D341Med (cell line): ENCODE measurements at places on chromosomes 13 and 19.

GRCh38 chr19:48613852-48614435, 932 bp downstream of the FAM83E start:
- peak; percentile 53 for DNase-seq

GRCh38 chr19:6590258-6590826, 608 bp downstream of the CD70 start:
- DNase-seq, result peak; percentile 63

- DNase-seq, result no peak
Measured at GRCh38 chr13:107461751-107462150, 753.6 kb downstream of the LIG4 start.

DNA sequence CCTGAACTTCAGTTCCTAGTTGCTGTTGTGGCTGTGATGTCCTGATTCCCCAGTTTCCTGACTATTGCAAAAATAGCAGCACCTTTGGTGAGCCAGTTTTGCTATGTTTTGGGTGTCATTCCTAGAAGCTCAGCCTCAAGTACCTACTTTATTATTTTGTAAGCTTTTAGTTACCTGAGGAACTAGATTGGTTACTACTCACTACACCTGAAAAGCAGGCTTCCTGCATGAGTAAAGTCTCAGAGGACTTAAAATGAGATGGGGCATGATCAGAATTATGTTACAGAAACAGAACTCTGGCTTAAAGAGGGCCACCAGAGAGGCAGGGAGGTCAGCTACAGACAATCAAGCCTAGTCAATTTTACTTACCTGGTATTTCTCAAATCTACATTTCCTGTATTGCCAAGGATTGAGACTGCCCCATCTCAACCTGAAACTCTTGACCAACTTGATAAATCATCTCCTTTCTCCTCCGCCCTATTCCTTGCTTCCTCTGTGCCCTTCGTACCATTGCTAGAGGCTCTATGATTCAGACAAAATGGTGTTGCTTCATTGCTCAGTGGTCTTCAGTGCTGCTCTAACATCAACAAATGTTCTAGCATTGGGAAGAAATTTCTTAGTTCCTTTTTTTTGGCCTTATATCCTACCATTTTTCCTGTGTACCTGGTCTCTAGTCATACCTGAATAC, 58.9 kb downstream of the RAP2A start:
- no peak for DNase-seq

- DNase-seq, result no peak
Measured at GRCh38 chr13:109781384-109782065, 4.9 kb downstream of the IRS2 start.

DNA sequence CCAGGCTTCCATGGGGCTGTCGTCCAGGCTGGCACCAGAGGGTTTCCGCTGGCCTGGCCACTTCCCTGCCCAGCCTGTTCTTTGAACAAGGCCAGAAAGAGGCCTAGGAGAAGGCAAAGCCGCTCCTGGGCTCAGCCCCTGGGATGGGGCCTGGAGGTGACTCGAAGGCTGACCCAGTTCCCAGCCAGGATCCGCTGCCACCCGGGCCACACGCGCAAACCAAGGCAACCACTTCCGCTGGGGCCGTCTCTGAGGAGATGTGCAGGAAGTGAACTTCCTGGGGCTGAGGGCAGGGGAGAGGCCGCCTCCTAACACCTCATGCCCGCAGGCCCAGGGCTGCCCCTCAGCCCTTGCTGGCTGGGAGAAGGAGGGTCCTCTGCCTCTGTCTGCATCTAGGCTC, 15.2 kb downstream of the PLEKHF1 start:
- no peak for DNase-seq

DNA sequence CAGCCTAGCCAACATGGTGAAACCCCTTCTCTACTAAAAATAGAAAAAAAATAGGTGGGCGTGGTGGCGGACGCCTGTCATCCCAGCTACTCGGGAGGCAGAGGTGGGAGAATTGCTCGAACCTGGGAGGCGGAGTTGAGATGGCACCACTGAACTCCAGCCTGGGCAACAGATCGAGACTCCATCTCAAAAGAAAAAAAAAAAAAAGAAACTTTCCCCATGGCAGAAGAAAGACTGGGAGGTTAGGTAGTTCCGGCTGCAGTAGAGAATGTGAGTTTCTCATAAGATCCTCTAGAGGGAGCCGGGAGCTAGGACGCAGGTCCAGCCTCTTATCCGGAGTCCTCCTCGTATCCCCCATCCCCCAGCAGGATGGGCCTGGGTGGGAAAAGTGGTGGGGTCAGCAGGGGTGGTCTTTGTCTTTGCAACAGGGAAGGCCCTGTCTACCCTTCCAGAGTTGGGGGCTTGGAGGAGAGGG, 13.2 kb upstream of the CREB3L3 start:
- DNase-seq, result peak; percentile 82
